Neural progenitor cell (in vitro differentiated cells): ENCODE measurements at places on chromosomes 16 and 17.

DNA sequence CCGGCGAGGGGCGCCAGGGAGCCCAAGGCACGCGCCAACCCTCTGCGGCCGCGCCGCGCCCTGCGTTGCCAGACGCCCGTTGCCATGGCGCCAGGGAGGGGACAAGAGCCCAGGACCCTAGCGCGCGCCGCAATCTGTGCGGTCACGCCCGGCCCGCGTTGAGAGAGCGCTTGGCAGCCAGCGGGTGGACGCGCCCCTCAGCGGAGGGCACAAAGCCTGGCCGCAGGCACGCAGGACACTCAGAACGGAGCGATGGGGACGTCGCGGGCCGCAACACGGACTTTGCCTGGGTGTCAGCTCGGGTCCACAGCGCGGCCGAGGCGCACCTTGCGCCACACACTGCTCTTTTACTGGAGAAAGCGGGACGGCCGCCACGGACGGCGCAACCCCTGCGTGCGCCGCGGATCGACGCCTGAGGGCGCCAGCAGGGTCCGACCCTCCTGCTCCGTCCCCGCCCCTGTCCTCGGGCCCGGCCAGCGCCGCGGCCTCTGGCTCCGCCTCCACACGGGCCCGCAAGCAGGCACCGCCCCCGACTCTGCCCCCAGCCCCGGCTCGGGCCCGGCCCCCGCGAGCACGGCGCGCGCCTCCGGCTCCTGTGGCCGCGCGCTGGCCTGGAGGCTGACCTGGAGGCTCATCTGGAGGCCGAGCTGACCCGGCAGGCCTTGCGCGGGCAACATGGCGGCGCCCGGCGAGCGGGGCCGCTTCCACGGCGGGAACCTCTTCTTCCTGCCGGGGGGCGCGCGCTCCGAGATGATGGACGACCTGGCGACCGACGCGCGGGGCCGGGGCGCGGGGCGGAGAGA lies at the start of gene GFER:
Gene GFER (plus strand): TSS at position 650 of the 803 bp plus-strand sequence. CDS start 26 bp downstream, at position 676.
- DNase-seq, result peak; percentile 99

GRCh38 chr16:3458852-3459361 lies 15.4 kb downstream of the NAA60 start:
- no peak for DNase-seq

DNA sequence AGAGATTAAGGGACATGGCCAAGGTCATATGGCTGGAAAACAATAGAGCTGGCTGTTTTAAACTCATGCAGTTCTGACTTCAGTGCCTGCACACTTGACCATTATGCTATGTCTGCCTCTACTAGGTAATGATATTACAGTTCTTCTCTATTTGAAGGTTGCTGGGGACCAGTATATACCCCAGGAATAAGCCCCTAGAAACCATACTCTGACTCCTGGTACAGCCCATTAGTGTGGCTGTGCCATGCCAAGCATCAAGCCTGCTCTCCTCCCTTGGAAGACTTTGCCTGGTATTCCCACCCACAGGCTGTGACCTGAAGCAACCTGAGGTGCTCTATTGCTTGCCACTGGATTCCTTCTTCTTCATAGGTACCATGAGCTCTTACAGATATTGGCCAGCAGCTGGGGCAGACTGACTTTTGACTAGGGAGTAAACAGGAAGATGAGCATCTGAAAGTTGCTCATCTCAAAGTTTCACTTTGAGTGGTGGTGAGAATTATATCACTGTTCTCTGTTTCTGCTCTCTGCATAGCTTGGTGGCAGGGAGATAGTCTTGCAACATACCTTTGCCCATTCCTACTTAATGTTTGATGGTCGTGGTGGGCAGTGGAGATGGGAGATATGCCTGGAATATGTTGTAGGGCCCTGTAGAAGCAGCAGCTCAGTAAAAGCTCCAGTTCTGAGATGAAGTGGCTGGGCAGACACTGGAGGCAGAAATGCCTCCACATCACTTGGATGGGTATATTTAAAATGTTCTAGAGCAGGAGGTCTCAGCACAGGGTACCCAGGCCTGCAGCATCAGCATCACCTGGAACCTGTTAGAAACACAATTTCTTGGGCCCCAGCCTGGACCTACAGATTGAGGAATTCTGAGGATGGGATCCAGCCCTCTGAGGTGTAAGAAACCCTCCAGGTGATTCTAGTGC lies 274.7 kb downstream of the HS3ST4 start:
- no peak for DNase-seq

- no peak for DNase-seq
These were observed 104.8 kb downstream of the MGAT5B start for GRCh38 chr17:76973040-76973439.

GRCh38 chr16:74770831-74771526 lies 3.6 kb downstream of the FA2H start:
- no peak for DNase-seq
